ENCODE measurements at places on chromosomes 7 and 10.

GRCh38 chr7:50595491-50596102 lies 30.4 kb upstream of the DDC start:
- no peak for DNase-seq

DNA sequence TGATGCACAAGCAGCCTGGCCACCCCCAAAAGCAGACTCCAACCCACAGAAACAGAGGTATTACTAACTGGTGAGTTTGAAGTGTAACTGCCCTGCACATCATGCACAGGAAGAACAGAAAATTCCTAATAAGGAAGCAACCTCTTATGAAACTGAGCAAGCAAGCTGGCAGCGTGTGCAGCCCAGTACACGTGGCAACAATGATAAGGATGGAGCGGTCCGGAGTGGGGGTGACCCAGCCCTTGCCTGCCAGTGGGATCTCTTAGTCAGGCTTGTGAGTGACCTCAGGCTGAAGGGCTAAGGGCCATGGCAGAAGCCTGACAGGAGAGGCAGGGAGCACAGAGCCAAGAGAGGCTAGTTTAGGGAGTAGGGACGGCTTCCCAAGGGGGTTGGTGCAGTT lies 22.1 kb upstream of the AOAH start:
- no peak for DNase-seq

- DNase-seq, result no peak
These were observed 6.7 kb upstream of the MAFK start for GRCh38 chr7:1523844-1524243.

DNA sequence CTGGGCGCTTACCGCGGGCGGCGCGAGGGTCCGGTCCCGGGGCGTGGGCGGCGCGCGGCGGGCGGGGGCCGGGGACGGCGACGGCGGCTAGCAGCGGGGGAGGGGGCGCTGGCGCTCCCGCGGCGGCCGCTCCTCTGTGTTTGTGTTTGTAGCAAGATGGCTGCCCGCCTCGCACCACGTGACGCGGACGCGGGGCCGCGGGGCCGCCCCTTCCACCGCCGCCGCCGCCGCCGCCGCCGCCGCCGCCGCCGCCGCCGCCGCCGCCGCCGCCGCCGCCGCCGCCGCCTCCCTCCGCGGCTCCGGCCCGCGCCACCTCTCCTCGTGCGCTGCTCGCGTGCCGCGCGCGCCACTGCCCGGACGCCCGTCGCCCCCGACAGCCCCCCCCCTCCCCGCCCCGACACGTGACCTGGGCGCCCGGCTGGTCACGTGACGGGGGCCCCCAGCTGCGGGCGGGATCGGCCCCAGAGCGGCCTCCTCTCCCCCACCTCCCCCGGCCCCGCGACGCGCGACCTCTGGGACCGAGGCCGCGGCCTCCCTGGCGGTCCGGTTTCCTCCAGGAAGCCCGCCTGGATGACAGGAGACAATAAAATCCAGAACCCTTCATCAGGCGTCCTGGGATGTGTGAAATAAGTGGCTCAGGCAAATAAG lies at the start of gene GIGYF1:
Gene GIGYF1, minus strand, starts transcription at position 153 of the 648 bp plus-strand sequence. CDS start 6,012 bp downstream, outside the sequence.
- DNase-seq, result no peak

GRCh38 chr10:8254350-8254749 lies 199.9 kb downstream of the GATA3 start:
- no peak for DNase-seq

- DNase-seq, result no peak
These were observed 302.1 kb upstream of the IMMP2L start for GRCh38 chr7:111864291-111864976.

DNA sequence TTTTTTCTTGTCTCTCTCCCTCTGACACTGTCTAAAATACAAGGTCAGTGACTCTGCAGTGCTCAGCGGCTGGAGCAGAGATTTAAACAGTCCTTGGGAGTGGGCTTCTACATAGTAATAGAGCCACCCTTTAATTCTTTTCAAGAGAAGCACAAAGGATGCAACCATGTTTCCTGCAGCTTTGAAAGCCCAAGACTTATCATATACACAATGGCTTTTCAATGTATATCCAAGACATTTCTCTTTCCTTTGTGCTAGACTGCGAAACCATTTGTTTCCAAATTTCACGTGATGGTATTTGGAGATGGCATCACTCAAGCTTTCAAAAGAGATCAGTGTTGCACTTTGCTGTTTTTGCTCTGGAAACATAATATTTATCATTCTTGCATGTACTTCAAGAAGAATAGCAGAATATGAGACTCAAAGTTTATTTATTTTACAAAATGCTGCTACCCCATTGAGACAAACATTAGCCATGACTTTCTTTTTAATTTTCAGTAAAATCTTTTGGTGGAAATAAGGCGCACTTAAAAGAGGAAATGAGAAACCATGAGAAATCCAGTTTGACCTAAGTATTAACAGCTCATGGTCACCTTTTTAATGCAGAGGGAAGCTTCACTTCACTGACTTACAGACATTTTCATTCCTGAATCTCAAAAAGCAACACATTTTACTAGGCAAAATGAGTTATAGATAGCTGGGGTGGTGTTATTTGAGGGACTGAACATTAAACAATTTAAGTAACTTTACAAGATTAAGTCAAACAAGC lies 76.6 kb downstream of the SEMA3C start:
- no peak for DNase-seq

DNA sequence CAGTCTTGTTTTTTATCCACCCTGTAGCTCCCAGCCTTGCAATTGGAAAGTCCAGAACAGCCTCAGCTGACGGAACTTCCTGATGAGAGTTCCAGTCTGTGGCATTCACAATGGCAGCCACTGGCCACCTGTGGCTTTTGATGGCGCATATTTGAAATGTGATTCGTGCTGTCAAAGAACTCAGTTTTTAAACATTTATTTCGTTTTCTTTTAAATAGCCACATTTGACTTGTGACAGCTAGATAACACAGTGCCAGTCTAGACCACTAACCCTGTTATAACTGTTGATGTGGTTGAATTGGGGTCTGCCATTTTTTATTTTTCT lies 97.3 kb downstream of the INPP5A start:
- DNase-seq, result no peak

GRCh38 chr10:84308481-84309304 lies 19.7 kb upstream of the CCSER2 start:
- no peak for DNase-seq

DNA sequence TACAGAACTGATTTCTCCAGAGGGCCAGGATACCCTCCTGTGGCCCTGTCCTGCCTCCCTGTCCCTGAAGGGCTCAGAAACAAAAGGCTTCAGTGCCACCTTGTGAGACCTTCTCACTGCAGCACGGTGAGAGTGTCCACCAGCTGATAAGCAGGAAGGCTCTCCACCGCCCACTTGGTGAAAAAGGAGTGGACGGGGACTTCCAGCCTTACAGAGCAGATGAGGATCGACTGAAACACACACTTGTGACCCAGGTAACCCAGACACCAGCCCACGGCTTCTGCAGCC lies 330.1 kb downstream of the GRID1 start:
- DNase-seq, result no peak

GRCh38 chr7:48305661-48306060 lies 134.4 kb downstream of the ABCA13 start:
- DNase-seq, result no peak

DNA sequence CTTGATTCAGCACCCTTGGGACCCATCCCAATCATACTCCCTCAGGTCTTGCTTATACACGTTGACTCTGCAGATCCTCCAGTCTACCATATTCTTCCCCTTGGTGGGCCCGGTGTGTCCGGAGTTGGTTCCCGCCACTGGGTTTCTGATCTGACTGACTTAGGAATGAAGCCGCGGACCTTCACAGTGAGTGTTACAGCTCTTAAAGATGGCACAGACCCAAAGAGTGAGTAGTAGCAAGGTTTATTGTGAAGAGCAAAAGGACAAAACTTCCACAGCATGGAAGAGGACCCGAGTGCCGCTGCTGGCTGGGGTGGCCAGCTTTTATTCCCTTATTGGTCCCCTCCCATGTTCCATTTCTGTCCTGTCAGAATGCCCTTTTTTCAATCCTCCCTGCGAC lies 5.9 kb upstream of the GDF10 start:
- no peak for DNase-seq

DNA sequence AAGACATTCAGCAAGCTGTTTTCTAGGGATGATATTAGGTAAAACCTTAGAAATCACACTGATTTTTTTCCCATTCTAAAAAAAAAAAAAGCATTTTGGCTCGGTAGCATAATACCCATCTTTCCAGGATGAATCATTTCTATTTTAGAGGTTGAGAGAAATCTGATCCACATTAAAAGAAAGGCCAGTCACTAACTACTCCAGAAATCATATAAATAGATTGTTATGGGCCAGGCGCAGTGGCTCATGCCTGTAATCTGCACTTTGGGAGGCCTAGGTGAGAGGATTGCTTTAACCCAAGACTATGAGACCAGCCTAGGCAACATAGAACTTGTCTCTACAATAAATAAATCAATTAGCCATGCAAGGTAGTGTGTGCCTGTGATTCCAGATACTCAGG lies 164.3 kb downstream of the BAMBI start:
- no peak for DNase-seq

DNA sequence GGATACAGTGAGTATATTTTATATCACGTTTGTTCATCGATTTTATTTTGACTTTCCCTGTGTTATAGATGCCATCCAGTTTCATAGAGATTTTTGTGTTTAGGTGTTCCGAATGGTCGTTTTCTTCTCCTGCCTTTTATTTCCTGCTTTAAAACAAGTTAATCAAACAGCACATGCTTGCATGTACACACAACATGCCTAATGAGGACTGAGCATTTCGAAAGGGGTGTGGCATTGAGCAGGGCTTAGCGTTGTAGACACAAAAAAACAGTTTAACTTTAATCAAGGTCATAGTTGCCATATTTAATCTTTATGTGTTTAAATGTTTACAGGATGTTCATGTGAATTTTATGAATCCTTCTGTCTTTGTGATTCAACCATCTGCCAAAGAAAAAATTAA lies 430.5 kb upstream of the GALNT17 start:
- DNase-seq, result no peak

GRCh38 chr7:35748371-35748770 lies 52.5 kb upstream of the SEPTIN7 start:
- DNase-seq, result no peak

GRCh38 chr7:71145906-71146901 lies 14.3 kb downstream of the GALNT17 start:
- no peak for DNase-seq

GRCh38 chr10:132113766-132114365 lies 48.1 kb downstream of the JAKMIP3 start:
- no peak for DNase-seq

- no peak for DNase-seq
These were observed 8.3 kb upstream of the BCL7B start for GRCh38 chr7:73565675-73566340.

- no peak for DNase-seq
These were observed 9.2 kb upstream of the CPA1 start for GRCh38 chr7:130371046-130371445.
